Fibroblast of mammary gland (primary cell): ENCODE measurements at places on chromosomes 1 and 21.

- DNase-seq: no peak
Observed at GRCh38 chr1:3002349-3003038, 18.8 kb upstream of the ACTRT2 start.

DNA sequence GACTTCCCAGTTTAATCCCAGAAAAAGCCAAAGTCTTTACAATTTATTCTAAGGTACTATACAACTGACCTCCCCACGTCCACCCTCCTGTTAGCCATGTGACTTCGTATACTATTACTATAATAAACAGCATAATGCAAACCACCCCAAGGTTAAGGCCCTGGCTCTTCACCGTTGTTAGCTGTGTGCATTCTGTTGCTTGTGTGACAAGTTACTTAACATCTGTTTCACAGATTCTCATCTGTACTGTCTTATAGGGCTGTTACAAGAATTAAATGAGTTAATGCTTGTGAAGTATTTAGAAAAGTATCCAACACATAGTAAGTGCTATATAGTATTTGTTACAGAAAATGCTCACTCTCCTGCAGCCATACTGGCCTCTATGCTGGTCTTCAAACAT, 15.7 kb downstream of the WARS2 start:
- no peak for DNase-seq

- no peak for DNase-seq
Observed at GRCh38 chr1:241582921-241583321, 50.7 kb downstream of the KMO start.

DNA sequence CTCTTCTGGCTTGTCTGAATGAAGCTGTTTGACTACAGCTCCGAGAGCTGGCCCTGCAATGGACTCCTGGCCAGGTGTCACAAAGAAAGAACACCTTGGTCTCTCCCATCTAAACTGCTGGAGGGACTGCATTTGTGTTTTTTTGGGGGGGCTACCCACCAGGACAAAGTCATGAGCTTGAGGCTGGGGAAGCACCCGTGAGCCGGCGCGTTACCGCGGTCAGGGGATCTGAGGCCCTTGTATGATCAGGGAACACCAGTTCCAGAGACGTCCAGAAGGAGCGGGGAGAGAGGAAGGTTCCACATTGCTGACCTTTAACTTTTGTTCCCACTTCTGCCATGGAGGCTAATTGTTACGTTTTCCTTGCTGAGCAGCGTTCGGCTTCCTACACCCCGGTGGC, 84.5 kb upstream of the C1orf174 start:
- no peak for DNase-seq

DNA sequence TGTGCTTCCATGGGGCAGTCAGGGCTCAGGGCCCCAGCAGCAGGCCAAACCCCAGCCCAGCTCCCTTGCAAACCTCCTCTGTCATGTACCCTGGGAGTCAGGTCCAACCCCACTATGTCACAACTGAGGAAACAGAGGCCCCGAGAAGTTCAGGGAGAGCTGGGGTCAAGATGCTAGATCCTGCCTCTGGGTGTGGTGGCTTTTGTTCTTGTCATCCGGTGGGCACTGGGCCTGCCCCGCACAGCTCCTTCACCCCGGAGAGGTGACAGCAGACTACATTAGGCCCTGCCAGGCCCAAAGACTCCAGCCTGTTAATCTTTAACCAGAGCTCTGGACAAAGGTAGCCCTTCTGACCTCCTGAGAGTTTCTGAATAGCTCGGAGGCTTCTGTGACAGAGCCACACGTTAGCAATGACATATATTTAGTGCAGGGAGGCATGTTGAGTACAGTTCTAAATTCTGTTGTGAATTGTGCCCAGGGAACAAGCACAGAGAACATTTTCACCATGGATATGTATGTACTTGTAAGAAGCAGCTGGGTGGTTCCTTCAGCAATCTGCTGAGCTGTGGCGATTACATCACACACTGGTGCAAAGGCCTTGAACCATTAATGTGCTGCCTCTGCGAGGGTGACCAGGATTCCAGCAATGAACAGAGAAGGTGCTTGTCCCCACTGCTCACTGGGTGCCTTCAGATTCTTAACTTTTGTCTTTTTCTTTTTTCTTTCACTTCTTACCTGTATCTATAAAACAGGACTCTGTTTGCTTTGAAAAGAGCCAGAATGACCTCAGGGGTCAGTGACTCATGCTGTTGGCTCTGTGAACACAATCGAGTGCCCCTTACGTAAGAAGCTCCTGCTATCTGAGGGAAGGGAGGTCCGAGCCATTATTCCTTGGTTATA, 102.8 kb downstream of the RHOU start:
- DNase-seq: peak; percentile 91

DNA sequence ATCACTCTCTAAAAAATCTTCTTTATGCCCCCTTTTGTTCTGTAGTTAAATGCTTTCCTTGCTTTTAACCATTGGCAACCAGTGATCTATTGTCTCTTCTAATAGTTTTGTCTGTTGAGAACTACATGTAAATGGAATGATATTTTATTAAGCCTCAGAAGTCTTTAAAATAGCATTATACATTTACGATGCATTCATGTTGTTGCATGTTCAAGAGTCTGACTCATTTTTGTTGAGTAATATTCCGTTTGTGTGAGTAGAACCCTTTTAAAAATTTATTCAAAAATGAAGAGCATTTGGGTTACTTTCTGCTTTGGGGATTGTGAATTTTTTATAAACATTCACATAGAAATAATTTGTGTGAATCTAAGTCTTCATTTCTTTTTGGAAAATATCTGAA, 1352.9 kb downstream of the NCAM2 start:
- DNase-seq: no peak

DNA sequence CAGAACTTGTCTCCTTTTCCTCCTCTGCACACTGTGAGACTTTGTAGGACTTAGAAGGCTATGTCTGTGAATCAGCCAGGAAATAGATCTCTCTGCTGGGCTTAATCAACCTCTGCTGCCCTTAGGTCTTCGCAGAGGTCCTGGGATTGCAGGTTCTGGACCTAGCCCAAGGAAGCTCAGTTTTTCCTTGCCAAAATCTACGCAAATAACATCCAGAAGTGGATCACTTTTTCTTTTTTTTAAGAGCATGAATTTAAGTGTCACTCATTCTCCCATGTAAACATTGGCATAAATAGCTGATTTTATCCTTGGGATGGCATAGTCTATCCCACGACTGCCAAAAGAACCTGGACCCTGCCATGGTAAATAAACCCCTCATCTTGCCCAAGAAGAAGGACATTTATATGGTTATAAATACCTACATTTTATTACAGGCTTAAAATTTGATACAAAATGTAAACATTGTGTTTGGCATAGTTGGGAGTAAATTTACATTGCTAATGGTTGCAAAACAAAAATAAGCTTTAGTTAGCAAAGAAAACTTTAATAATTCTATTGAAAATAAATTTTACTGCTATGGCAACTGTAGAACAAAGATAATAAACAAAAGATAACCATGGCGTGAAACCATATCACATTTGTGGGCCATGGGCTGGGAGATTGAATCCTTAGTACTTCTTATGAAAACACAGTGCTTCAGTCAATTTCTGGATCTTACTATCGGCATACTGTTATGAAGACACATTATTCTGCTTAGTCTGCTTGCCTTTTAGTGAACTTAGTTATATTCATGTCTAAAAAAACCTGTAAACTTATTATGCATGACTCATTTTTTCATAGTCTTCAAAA, 24.5 kb upstream of the DISC1 start:
- DNase-seq: peak; percentile 67
